NCI-H1105 (cell line): ENCODE measurements at places on chromosomes 6 and 20.

GRCh38 chr6:163301726-163302635, 112.5 kb upstream of the QKI start:
- DNase-seq = no peak

DNA sequence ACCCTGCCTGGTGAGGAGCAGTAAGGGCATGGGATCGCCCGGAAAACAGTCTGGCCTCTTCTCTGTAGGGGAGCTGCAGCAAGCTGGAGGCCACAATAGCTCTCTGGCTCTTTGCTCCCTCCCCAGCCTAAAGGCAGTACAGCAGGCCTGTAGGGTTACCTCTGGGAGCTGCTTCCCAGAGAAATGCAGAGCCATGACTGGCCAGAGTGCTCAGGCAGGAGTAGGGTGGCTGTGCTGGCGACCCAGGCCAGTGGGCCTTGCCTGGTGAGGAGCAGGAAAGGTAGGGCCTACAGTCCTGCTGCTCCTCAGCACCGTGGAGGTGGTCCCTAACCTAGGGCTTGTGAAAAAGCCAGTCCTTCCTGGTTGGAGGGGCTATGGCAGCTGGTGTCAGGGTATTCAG, 129.9 kb upstream of the CHD6 start:
- DNase-seq = no peak

DNA sequence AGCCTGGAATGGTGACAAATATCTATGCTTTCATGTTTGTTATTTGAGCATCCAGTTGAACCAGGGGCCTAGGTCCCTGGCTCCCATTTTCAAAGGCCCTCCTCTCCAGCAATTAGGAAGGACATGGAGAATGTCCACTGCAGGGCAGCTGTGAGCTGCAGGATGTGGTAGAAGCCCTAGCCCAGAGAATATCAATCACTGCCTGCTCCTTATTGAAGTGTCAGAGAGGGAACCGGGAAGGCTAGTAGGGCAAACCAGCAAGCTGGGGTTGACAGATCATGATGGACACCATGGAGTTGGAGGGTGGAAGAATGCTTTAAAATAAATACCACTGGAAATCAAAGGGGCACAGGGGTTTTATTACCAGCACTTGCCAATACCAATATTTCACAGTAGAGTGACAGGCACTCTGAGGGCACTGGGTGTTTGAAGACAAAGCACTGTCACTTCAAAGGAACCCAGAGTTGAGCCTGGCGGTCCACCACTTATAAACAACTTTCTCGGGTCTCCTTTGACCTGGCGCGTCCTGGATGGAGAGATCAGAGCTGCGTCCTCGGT, 47.7 kb downstream of the ZNF831 start:
- DNase-seq = no peak

DNA sequence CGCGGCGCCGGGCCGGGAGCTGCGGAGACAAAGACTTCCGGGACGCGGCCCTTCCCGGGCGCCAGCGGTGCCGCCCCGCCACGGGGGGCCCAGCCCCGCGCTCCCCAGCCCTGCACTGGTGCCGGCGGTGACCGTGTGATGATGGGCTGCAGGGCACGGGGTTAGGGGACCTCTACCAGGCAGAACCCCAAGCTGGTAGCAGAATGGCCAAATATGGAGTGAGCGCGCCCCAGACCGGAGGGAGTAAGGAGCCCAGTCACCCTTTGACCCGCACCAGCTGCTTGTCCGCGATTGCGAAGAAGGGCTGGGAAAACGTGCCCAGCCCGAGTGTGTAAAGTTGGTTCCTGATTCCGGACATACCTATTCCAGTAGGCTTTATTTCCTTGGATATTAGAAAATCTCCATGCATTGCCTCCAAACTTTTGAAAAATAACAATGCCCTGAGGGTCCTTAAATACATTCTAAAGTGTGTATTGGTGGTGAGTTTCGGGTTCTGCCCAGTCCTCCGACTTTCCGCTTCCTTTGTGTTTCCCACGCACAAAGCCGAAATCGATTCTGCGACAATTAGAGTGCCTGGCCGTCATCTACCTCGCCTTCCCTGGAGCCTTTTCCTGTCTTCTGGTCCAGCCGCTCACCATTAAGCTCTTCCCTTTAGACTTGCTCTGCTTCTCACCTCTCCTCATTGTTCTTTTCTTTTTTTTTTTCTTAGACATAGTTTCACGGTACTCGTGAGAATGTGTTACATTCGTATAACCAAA, 1.1 kb downstream of the ABRACL start:
- DNase-seq = peak; percentile 39

DNA sequence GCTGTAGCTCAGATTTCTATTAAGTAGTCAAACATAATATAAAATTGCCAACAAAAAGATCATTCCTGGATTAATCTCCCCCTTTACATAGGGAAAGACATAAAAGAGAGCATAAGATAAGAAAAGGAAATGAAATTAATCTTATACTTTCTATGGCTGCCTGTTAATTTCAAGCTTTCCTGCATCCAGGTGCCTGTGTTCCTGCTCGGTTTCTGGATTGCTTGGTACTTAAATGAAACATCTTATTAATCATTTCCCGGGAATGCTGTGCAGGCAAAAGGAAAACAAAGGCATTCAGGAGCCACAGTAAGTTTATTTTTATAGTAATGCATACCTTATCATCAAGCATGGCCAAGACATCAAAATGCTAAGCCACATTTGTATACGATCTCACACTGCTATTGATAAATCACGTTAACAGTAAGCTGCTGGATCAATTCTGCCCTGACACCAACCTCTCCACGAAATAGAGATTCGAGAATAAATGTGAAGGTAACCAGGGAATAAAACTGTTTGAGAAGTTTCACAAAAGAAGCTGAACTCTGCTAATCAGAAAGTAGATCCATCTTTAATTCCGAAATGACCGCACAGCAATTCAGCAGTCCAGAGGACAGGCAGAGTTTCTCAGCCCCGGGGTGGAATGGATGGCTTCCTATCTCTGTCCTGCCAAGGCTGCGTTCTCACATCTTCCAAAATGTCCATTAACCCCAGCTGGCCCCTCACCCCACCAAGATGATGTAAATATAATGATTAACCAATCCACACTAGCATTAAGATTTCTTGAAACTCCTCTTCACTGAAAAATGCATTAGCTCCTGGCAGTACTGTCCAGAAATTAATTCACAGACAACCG, 32.6 kb upstream of the APCDD1L start:
- no peak for DNase-seq

GRCh38 chr20:63367446-63368055, 6.4 kb upstream of the CHRNA4 start:
- no peak for DNase-seq

DNA sequence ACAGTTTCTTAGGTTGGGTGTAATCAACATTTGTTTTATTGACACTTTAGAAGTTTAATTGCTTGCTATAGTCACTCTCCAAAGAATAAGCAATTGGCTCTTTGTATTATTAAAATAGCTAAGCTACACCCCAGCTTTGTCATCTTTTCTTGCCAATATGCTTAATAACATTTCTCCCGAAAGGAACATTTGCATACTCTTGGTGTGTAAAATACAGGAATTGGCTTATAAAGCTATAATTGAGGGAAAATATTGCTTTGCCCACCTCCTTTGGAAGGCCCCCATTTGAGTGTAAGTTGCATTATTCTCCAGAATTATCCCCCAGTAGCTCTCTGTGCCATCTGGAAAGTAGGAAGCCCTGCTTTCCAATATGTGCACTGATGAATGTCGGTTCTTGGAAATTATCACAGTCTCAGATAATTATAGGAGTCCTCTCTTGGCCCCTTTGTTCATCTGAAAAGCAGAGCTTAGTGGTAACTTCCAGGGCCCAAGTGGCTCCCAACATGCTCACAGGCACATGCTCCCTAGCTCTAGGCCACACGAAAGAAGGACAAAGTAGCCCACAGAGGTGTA, 92.4 kb upstream of the B3GAT2 start:
- no peak for DNase-seq

DNA sequence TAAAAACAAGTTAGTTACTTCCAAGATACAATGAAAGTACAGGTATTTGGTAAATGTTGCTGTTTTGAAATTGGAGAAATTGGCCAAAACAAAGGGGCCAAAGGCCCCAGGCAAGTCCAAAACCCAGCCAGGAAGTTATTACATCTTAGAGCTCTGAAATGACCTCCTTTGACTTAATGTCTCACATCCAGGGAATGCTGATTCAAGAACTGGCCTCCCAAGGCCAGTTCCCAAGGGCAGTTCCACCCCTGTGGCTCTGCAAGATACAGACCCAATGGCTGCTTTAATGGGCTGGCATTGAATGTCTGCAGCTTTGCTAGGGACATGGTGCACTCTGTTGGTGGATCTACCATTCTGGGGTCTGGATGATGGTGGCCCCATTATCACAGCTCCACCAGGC, 217.3 kb upstream of the FKBP1C start:
- DNase-seq = no peak

GRCh38 chr6:365835-366234, 25.7 kb upstream of the IRF4 start:
- no peak for DNase-seq

DNA sequence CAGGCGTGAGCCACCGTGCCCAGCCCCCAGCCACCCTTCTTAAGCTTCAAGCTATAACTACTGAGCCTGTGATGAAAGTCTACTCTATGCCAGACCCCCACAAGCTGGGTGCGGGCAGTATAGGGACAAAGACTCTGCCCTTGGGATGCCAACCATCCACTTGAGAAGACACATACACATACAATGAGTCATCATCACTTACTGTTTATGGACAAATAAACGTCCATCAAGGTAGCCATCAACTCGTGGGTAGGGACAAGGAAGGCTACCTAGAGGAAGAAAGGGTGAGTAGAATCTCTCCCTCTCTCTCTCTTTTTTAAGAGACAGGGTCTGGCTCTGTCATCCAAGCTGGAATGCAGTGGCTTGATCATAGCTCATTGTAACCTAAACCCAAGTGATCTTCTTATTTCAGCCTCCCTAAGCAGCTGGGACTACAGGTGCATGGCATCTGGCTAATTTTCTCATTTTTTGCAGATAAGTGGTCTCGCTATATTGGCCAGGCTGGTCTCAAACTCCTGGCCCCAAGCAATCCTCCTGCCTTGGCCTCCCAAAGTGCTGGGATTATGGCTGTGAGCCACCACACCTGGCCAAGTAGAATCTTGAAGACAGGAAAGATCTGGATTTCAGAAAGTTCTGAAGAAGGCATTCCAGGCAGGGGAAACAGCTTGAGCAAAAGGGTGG, 2.6 kb upstream of the TP53INP2 start:
- no peak for DNase-seq

DNA sequence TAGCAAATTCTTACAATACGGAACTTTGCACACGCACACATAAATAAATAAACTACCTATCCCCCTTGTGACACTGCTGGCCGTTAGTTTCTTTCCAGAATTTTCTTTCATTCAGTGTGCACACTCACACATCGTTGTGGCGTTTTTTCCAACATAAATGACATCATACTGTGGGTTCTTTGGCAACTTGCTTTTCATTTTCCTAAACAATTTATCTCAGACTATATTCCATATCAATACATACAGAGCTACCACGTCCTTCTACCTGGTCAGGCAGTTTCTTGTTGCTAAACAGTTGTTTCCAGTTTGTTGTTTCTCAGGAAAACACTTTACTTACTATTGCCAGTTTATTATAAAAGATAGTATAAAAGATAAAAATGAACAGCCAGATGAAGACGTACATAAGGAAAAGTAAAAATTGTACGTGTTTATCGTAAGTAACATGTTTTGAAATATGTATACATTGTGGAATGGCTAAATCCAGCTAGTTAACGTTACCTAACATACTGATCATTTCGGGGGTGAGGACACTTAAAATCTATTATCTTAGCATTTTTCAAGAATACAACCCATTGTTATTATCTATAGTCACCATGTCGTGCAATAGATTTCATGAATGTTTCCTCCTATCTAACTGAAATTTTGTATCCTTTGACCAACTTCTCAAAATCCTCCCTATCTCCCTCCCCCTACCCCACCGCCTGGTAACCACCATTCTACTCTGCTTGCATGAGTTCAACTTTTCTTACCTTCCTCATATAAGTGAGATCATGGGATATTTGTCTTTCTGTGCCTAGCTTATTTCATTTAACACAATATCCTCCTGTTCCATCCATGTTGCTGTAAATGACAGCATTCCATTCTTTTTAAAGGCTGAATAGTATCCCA, 1.2 kb upstream of the TP53RK start:
- DNase-seq = no peak

DNA sequence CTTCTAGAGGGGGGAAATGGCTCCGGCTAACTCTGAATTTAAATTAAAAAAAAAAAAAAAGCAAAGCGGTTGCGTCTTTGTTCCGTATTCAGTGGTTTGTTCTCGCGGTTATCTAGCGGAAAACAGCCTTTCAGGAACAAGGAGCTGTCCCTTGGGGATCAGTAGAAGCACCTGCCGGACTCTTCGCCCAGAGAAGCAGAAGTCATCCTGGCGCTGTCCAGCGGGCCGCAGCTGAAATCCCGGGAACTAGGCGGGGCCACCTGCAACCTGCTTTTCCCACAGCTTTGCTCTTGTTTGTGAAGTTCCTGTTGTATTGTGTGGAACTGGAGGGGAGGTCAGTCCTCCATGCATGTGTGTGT, 43.9 kb upstream of the GJE1 start:
- DNase-seq = no peak

DNA sequence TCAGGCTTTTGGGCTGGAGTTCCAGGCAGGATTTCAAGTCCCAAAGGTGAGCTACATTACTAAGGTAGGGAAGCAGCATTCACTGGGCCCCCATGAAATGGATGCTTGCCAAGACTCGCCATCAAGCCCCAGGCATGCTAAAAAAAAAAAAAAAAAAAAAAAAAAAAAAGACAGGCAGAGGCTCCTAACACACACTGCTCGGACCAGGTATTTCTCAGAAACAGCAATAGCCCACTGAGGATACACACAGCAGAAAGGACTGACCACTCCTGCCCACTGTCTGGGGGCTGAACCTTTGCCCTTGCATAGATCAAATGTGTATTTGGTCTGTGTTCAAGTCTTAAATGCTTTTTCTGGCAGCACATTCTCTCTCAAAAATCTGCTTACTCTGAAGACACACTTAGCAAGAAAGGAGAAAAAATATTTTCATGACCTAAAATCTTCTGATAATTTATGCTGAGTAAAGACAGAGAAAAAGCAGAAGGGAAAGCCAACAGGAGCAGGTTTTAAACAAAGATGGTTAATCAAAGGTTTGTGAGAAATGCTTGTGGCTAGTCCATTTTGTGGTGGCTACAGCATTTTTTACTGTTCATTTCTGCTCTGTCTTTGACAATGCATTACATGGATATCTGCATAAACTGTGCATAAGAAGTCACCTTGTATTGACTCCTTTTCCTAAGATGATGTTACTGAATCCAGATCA, 37.9 kb upstream of the BEND6 start:
- no peak for DNase-seq

- no peak for DNase-seq
These were observed 6.6 kb downstream of the PRSS35 start for GRCh38 chr6:83518816-83519480.
